T follicular helper cell (primary cell): ENCODE measurements at places on chromosomes 1 and 21.

GRCh38 chr21:44267655-44268142 lies 6.0 kb upstream of the DNMT3L start:
- DNase-seq = no peak

DNA sequence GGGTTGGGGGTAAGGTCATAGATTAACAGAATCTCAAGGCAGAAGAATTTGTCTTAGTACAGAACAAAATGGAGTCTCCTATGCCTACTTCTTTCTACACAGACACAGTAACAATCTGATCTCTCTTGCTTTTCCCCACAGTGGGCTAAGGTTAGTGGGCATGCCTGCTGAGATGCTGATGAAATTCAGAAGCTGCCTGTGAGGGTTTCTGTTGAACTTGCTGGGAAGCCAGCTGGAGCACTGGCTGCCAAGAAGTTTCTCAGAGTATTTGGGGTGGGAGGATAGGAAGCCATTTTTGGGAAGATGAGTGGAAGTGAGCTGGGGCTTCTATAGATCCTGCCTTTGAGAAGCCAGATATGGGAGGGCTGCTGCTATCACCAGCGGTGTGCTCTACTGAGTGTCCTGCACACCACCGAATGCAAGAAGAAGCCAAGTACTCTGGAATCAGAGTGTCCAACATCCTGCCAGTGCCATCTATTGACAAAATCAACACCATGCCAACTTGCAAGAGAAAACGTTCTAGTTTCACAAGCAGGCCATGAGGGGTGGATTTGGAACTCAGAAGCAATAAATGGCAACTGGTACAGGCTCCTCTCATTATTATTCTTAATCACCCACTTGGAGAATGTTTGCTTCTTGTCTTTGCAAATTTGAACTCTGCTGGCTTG lies 102.7 kb downstream of the PTPRU start:
- DNase-seq = no peak

DNA sequence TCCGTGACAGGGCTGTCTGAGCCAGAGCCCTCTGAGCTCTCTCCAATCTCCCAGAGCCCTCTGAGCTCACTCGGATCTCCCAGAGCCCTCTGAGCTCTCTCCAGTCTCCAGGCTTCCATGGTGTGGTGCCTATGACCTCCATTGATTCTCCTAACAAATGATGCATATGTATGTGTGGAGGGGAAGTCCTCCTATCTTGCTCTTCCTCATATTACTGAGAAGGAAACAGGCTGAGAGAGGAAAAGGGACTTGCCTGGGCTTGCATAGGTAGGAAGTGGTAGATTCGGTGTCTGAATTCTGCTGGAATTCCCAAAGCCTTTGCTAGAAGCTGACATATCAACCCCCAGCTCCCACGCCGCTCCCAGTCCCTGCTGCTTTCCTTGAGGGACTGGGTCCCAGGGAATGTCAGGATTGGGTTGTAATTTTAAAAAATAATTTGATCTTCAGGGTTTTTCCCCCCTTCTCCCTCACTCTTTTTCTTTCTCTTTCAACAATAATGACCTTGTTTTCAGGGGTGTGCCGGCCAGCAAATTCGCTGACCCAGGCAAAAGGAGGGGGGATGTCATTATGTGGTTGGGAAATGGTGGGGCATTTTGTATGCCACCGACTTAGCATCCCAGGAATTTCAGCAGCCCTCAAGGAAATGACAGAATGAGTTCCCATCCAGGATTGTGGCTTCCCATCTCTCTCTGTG lies 42.3 kb upstream of the RUNX3 start:
- no peak for DNase-seq

DNA sequence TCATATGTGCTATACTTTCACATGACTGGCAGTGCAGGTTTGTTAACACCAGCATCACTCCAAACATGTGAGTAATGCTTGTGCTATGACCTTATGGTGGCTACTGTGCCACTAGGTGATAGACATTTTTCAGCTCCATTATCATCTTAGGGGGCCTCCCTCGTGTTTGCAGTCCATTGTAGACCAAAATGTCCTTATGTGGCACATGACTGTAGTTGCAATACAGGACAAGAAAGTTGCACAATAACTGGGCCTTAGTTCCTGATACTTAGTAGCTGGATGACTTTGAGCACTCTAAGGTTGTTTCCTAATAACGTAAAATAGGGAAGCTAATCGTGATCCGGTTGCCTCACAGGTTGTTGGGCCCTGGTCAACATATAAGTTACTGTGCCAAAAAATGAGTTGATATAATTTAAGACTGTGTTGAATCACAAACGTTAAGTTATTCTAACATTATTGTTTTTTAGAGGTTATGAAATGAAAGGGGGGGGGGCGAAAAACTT lies 511 bp upstream of the SNX27 start:
- no peak for DNase-seq

DNA sequence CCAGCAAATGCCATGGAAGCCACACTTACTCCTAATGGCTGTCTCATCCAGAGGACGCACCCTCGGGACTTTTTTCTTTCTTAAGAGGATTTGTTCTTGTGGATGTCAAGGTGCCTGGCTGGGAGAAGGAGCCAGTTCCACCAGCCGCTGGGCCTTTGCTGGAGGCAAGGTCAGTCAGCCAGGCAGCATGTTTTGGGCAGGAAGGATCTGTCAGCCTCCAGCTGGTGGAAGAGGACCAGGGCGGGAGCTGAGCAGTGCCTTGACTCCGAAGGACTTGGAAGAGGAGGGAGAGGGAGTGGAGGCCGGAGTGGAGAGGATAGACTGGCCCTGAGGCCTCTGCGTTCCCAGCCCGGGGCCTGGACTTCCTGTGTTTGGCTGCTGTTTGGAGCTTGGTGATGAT lies 5.7 kb downstream of the IGSF5 start:
- no peak for DNase-seq
